Stimulated activated CD4-positive, alpha-beta T cell treated with anti-CD3 and anti-CD28 coated beads, Interleukin-1b, Interleukin-23, amount 100 ng/mL, for 1 hour (primary cell): ENCODE measurements at places on chromosomes 7 and 10.

- no peak for DNase-seq
Observed at GRCh38 chr7:135723411-135723810, 4.6 kb downstream of the SLC13A4 start.

DNA sequence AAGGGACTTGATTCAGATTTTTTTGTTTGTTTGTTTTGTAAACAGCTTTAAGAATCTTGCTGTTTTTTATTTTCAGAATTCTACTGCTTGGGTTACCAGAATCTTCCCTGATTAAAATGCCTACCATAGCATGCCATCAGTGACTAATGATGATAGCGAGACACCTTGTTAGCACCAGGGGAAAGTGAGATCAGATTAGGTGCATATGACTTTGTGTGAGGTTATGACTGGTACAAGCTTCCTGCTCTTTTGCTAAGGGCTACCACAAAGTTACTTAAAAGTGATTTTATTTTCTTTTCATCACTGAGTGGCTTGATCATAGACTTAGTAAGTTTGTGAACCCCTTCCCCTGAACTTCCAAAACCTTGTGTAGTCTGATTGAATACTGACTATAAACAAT is 93.5 kb downstream of the SND1 start:
- DNase-seq: no peak

DNA sequence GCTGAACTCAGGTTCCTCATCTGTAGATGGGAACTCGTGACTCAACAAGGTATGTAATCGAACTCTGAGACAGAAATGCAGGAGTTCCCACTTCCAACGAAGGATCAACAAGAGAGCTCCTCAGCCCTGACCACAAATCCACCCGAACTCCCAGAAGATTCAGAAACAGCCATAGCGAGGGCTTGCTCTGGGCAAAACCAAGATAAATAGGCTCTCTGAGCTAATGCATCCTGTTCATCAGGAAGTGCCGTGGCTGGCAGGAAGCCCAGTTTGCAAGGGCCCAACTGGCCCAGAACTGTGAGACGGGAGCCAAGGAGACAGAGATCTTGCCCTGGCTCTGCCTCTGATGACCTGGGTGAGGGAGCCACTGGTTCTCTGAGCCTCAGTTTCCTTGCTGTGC is 141.7 kb upstream of the PFKP start:
- no peak for DNase-seq

DNA sequence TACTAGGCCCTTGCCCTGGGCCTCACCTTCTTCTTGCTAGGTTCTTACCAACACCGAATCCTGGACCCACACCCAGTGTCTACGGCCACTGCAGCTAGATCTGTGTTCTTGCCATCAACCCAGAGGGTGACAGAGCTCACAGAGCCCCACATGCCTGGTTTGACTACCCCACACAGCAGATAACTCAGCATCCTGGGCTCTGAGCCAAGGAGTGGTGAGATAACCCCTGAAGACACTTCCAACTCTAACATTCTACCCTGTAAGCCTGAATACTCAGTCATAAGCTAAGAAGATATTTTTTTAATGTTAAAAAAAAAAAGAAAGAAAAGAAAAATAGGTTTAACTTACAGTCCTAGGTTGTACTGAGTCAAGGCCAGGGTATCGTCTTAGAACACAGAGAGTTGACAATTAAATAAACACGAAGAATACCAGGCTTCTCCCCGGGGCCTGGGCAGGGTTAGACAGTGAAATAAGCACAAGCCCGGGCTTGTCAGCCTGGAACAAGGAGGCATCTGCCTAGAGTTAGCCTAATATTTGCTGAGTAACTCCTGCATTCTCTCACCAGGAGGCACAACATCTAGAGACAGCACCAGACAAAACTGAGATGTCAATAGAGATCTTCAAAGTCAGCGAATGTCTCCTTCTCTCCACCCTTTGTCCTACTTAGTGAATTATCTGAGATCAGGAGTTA is 556.5 kb upstream of the LRRN3 start:
- no peak for DNase-seq

DNA sequence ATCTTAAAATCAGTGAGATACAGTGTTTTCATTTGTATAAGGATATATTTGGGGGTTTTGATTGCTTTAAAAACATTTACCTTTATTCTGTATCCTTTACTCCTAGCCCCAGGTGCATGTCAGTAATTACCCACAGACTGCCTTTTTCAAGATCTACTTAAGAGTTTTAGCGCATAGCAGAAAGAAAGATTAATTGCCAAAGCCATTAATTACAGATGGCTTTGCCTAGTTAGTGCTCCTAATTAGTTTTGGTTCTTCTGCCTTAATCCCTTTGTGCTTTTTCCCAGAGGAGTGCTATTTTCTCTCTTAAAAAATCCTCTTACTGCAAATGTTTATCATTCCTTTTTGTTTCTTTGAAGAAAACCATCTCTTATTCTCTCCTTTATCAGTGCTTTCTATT is 122.8 kb downstream of the MAPK8 start:
- no peak for DNase-seq

DNA sequence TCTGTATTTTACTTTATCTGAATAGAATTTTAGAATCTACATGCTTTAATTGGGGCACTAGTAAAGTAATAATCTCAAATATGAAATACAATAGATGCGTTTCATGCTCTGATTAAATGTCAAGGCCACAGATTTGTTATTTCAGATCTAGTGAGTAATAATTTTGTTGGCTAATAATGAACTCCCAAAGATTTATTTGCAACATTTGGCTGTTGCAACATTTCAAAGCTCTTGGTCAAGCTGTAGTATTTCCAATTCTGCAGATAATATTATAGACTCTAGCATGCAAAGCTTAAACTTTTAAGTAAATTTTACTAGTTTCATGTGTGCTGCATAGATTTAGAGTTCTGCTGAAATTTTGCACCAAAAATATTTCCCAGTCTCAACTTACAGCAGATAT is 16.7 kb downstream of the LRRN3 start:
- DNase-seq: no peak

DNA sequence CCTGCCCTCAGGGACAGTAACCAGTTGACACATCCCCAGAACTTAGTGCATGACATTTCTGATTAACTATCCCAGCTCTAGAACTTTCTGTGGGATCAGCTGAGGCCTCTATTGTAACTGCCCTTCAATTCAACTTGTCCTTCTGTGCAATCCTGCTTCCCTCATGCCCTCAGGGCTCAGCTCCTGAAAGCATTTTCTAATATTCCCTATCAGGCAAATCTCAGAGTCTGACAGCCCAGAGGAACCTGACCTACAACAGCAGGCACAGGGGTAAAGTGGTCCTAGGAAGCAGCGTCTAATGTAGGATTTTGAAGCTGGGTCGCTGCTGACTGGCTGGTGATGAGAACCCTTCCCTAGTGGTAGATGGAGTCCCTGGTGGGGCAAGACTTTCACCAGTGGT is 13.6 kb upstream of the STN1 start:
- no peak for DNase-seq

DNA sequence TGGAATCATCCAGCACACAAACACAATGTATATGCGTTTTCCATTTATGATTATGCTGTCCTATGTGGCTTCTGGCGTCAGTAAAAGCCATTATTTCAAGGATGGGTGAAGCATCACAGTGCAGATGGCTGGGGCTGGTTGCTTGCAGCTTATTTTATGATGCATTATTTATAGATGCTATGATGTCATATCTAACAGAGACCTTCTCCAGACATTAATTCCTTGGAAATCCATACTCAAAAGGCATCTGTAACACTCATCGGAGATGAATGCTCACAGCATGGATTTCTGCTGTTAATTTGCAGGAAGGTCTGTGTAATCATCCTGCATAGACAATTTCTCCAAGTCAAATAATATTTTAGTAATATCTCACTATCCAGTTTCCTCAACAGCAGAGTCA is 7.2 kb downstream of the RGS10 start:
- DNase-seq: no peak

- DNase-seq: no peak
Observed at GRCh38 chr10:71447676-71448075, 51.0 kb downstream of the CDH23 start.

GRCh38 chr7:418636-419280 is 100.9 kb downstream of the PDGFA start:
- no peak for DNase-seq

DNA sequence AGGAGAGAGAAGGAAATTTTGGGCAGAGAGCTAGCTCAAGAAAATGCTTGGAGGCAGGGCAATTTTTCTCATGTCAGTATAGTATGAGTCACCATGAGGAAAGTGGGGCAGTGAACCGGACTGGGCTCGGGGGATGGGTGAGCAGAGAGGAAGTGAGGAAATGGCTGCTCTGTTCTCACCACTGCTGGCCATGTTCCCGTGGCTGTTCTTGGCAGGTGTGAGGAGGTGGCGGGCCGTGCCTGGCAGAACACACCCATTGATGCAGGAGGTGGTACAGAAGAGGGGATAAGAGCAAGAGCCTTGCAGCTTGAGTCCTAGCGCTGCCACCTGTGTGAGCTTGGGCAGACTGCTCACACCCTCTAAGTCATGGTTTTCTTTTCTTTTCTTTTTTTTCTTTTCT is 304.4 kb upstream of the LYZL1 start:
- DNase-seq: no peak

DNA sequence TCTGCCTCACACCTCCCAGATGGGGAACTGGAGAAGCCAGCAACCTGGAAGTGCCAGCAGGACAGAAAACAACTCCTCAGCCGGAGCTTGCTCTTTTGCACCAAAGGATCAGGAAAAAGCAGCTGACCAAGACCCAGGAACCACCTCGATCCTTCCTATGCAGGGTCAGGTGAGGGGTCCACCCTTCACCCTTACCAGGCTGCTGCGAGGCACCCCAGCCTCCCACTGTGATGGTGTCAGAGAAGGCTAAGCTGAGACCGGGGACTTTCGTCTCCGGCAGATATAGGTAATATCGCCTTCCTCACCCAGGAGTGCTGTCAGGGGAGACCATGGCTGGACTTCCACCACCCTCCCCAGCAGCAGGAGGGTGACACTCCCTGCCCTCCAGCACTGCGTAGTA is 254.7 kb downstream of the TCERG1L start:
- DNase-seq: no peak

DNA sequence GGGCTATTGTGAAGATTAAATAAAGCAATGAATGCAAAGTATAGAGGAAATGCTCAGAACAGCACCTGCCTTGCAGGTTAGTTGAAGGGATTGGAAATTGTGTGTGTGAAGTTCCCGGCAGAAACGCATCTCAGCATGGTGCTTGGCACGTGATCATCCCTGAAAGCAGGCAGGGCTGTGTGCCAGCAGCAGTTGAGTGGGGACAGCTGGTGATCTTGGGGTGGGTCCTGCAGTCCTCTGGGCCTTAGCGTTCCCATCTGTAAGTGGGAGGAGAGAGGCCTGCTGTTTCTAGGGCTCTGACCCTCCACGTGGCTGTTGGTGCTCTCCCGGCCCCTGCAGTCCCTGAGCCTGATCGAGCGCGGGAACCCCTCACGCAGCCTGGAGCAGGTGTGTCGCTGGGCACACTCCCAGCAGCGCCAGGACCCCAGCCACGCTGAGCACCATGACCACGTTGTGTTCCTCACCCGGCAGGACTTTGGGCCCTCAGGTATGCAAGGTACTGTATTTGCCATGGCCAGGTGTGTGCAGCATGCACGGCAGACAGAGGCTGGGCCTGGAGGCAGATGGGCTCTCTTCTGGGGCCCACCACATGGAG is 55.3 kb downstream of the TBATA start:
- DNase-seq: no peak

DNA sequence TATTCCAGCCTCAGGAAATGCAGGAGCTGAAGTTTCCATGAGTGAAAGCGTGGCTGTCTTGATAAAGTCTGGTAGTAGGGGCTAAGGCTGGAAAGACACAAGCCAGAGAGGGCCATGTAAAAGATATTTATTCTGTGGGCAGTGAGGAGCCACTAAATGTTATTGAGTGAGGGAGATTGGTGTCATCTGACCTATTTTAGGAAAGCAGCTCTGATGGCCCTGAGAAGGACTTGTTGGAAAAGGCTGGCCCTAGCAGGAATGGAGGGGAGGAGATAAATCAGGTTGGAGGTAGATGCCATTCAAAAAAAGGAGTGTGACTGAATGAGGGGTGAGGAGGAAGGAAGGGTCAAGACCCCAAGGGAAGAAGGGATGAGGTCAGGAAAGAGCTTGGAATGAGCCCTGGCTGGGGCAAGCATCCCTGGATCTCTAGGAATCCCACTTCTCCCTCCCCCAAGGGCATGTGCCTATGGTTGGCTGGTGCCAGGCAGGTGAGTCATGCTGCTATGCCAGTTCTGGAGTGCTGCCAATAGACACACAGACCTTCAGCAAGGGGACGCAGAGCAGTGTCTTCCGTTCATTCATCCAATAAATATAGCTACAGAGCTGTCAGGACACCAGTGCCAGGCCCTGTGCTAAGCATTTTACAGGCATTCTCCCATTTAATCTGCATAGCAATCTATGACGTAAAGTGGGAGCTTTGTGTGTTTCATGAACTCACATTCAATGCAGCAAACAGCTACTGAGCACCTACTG is 2.0 kb downstream of the ANKRD2 start:
- DNase-seq: no peak

GRCh38 chr10:27628621-27629020 is 117.0 kb downstream of the MKX start:
- DNase-seq: no peak

DNA sequence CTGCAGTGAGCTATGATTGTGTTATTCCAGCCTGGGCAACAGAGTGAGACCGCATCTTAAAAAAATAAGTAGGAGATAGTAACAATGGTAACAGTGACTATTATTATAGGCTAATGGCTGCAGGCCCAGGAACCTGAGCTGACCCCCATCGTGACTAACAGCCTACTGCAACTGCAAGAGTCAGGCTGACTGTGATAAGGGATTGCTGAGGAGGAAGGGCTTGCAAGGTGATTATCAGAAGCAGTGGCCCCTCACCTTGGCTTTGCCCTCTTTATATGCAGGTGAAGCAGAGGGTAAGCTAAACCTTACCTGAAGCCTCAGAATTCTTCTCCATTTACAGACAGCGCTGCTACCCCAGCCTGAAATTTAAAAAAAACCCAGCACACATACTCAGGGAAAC is 83.9 kb upstream of the SDK1 start:
- no peak for DNase-seq

DNA sequence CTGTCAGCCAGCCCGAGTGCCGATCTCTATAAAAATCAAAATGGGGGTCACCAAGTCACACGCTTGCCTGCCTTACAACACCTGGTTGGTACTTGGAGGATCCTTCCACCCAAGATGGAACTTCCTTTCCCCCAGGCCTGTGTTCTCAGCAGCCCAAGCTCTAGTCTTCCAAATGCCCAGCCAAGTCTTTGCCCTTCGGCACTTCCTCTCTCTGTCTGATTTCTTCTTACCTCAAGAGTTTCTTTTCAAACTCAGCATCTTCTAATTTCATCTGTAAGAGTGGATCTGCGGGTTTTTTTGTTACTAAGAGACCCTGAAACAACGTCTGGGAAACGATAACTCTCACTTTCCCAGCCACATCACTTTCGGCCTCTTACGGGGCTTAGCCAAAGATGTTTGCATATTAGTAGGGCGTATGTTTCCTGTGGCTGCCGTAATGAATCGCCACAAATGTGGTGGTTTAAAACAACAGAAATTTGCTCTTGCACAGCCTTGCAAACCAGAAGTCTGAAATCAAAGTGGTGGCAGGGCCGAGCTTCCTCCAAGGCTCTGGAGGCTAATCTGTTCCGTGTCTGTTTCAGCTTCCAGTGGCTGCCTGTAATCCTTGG is 219.9 kb downstream of the TCF7L2 start:
- no peak for DNase-seq
